Adrenal gland (tissue), 19 donors: ENCODE measurements at places on chromosomes 13 and 19.

DNA sequence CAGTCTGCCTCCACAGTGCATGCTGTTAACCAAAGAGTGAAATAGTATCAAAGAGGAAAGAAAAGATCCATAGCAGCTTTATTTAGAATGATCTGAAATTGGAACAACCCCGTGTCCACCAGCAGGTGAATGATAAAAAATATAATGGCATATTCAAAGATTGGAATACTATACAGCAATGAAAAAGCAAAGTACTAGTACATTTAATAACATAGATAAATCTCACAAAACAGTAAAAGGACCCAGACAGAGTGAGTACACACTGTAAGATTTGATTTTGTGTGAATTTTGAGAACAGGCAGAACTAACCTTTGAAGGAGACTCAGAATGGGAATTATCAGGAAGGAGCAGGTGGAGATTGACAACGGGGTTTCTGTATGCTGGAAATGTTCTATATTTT lies 837 bp upstream of the CD209 start:
- DNase-seq: no peak

DNA sequence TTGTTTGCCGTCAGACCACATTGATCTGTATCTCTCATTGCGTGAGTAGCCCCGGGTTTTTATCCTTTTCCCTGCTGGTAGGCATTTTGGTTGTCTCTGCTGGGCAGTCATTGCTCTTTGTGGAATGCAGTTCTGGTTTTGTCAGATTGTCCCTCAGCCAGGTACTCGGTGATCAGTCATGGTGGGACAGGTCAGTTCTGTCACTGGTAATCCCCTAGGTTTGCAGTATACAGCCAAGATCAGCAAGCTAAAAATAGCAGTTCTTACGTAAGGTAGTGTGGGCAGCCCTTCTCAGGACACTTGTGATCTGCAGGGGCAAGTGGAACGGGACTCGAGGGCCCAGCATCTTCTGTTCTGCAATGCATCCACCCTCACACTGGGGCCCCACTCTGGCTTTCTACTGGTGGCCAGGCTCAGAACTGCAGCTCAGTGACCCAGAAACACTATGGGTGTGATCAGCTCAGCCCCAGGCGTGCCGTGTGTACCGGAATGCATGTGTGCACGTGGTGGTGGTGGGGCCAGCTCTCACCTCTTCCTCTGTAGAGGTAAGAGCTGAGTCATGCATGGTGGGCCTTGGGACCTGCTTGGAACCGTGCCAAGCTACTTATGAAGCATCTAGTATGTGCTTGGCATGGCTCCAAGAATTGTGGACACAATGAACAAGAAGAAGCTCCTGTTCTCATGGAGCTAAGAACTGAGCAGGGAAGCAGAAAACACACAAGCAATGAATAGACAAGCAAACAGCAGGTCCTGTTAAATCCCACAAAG lies 6.3 kb downstream of the PLEKHF1 start:
- DNase-seq: no peak

- peak; percentile 88 for DNase-seq
Observed at GRCh38 chr19:38666663-38667511, 19.4 kb downstream of the ACTN4 start.

- no peak for DNase-seq
Observed at GRCh38 chr19:15466851-15467733, 2.7 kb upstream of the RASAL3 start.

GRCh38 chr13:44726778-44727177 lies 150.6 kb upstream of the TSC22D1 start:
- no peak for DNase-seq

DNA sequence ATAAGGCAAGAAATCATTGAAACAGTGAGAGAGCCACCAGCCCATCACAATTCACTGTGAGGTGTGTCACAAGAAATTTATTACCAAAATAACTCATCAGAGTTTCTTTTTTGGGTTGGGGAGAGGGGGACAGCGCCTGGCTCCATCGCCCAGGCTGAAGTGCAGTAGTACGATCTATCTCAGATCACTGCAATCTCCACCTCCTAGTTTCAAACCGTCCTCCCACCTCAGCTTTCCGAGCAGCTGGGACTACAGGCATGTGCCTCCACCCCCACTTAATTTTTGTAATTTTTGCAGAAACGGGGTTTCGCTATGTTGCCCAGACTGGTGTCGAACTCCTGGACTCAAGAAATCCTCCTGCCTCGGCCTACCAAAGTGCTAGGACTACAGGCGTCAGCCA lies 3.6 kb downstream of the IFNL1 start:
- DNase-seq: no peak

GRCh38 chr13:99473515-99473914 lies 27.8 kb upstream of the TM9SF2 start:
- DNase-seq: no peak

DNA sequence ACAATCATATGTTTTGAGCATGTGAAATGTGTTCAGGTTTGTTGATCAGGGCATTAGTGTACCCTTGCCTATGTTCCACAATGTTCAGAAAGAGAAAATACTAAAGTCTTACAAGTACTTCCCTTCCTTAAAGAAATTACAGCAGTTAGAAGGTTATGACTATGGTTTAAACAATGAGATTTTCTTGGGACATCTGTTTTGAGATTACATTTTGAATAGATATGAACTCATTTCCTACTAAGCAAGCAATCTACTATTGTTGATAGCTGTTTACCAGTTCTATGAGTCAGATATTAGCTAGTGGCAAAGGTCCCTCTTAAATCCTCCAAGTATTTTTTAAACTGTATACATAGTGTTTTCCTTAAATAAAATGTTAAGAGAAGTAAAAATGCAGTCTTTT lies 241.3 kb downstream of the DACH1 start:
- DNase-seq: no peak

GRCh38 chr19:17206736-17207581 lies 8.2 kb upstream of the USE1 start:
- DNase-seq: no peak

- peak; percentile 23 for DNase-seq
Observed at GRCh38 chr13:107867701-107868661, 347.4 kb downstream of the LIG4 start.

DNA sequence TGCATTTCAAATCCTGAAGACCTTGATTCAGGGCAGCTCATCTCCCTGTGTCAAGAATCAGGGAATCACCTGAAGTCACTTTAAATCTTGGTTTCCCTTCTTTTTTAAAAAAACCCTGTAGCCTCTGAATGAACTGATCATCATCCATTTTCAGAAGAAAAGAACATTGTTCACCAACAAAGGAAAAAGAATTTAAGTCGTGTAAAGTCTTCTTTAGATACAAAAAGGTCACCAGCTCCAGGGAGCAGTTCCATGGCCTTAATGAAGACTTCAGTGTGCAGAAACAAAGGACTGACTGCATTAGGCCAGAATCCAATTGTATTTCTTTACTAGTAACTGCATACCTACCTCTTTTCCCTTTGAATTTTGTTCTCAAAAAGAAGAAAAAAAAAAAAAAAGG lies 245.0 kb downstream of the ABCC4 start:
- DNase-seq: no peak

DNA sequence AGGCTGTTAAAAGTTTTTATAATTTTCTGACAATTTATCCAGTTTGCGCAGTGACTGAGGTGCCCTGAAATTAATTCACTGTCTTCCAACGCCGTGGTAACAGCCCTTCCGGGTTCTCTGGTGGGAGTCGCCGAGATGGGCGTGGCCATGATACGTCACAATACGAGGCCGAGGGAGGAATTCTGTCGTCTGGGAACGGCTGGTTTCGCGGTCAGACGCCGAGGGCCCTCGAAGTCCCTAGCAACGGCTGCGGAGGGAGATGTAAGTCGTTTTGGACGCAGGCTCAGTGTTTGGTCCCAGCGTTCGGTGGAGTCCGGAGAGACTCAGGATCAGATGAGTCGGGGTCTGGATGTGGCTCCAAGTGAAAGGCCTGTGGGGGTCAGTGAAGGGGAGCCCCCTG lies 21.7 kb downstream of the ZNF613 start:
- DNase-seq: peak; percentile 19

GRCh38 chr13:112902101-112902651 lies 66.8 kb upstream of the MCF2L start:
- DNase-seq: no peak

DNA sequence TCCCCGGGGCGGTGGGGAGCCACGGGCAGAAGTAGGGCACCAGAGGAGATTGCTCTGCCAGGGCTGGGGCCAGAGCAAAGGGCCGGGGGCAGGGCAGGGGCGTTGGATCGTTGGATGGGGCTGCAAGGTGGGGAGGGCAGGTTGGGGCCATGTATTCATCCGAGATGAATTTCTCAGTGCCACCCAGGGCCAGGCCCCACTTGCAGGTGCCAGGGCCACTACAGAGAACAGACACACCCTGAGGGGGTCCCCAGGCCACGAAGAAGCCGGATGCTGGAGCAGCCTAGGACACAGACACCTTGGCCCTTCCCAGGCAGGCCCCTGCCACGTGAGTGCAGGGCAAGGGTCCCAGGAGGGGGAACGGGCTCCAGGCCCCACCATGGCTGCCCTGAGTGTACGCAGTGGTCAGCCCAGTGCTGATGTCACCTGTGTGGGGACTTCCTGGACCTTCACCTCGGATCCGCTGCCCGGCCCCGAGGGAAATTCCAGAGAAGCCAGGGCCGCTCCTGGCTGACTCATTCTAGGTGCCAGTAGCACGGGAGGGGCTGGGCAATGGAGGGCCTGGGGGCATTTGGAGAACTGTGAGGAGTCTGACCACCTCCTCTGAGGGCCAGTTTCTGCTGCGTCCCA lies 9.6 kb upstream of the SBNO2 start:
- peak; percentile 76 for DNase-seq

DNA sequence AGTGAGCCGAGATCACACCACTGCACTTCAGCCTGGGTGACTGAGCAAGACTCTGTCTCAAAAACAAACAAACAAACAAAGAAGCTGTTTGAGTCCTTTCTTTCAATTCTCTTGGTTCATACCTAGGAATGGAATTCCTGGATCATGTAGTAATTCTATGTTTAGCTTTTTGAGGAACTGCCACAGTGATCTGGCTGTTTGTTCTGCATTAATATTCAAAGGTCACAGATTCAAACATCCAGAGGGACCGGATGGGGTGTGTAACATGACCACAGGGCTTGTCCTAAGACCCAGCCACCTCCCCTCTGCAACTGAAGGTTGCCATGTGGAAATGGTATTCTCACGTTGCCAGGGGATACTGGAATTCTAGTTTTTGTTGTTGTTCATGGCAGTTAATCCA lies 10.2 kb downstream of the COLGALT1 start:
- DNase-seq: no peak

DNA sequence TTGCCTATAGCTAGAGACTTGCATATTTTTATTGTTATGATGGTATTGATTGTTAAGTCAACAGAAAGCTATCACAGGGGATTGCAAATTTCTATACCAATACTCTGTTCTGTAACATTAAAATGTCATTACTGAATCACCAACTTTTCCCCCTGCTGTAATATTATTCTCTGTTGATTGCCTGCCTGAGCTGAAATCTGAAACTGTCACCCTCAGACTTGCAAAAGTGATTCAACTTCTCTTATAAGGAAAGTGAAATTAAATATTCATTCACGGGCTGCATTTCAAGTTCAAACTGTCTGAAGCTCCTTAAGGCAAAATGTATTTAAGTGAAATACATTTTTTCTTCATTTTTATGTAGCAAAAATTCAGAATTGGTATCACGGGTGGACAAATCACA lies 723.2 kb downstream of the PCDH9 start:
- DNase-seq: no peak

DNA sequence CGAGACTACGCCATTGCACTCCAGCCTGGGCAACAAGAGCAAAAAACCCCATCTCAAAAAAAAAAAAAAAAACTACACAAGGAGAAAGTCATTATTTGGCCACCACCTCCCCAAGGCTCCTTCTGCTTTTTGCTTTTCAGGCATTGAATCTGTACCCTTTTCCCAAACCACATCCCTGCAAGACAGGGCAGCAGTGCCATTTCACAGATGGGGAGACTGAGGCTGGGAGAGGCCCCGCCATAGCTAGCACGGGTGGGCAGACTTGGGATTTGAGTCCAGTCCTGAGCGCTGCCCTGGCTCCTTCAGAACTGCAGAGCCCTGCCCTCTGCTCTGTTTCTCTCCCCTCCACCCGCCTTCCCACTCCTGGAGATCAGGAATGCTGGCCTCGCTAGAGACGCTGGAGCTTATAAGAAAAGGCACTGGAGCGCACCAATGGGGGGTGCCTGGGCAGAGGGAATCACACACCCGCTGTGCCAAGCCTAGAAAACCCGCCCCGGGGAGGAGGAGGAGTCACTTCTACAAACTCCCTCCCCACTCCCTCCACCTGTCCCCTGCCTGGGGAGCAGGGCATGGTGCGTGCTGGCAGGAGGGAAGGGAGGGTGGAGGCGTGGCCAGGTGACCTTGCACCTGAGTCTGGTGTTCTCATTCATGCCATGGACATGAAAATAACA lies 17.6 kb downstream of the TJP3 start:
- DNase-seq: no peak

GRCh38 chr13:45594764-45595163 lies 20.8 kb downstream of the ERICH6B start:
- no peak for DNase-seq

DNA sequence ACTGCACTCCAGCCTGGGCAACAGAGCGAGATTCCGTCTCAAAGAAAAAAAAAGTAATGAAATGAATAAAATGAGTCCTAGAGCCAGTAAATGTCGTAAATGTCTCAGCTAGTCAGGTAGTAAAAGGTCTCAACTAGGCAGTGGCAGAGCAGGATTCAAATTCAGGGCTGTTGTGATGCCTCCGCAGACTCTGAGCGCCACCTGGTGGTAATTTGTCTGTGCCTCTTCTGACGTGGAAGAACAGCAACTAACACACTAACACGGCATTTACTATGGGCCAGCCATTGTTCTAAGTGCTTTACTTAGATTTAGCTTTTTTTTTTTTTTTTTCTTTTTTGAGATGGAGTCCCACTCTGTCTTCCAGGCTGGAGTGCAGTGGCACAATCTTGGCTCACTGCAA lies 30.2 kb downstream of the CYP2F1 start:
- peak; percentile 80 for DNase-seq

- DNase-seq: peak; percentile 21
Observed at GRCh38 chr13:19818223-19818842, 35.6 kb upstream of the PSPC1 start.

DNA sequence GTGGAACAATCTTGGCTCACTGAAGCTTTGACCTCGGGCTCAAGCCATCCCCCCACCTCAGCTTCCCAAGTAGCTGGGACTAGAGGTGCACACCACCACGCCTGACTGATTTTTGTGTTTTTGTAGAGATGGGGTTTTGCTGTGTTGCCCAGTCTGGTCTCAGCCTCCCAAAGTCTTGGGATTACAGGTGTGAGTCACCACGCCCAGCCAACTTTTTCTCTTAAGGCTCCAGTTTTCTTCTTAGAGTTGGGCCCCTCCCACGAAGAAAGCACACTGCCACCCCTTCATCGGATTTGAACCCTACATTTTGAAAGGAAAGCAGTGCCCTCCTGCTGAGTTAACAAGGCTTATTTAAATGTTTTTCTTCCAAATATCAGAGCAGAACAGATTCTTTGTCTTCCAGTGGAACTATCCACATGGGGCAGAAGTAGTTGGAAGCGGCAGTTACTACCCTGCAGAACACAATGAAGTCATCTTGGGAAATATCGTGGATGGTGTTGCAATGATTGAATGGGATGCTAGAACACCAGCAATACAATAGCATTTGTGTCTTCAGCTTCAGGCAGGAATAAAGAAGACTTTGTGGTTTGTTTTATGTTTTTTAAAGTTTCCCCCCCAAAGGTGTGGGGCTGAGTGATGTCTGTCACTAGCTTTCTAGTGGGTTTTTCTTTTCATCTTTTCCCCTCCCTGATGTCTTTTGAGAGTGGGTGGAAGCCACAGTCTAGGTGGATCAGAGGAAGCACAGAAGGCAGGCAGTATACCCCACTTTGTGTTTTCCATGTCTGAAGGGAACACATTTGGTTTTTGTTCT lies 8.9 kb downstream of the ACTN4 start:
- DNase-seq: no peak

GRCh38 chr19:1961000-1961883 lies 20.3 kb downstream of the CSNK1G2 start:
- DNase-seq: no peak
